ENCODE measurements at places on chromosomes 1 and 21. TPM values are rescaled to one million over a fixed set of nuclear protein-coding genes. Genes with fewer than 3 reads are reported as not detected.

The TSPAN1 gene
- not detected for total RNA-seq

The CFAP107 gene
- not detected for total RNA-seq

The PRDM16 gene
- total RNA-seq, result not detected

The CAPN2 gene
- total RNA-seq, result 247 TPM

The PAQR7 gene
- 3.2 TPM for total RNA-seq

The IL20 gene
- total RNA-seq, result not detected

The HTR6 gene
- total RNA-seq, result not detected

The E2F2 gene
- 4.7 TPM for total RNA-seq

The FCAMR gene
- total RNA-seq, result not detected

The SHISAL2A gene
- not detected for total RNA-seq

The LCE2C gene
- total RNA-seq, result not detected

The NHLH1 gene
- total RNA-seq, result not detected

GRCh38 chr1:181821701-181822100 lies 239.8 kb downstream of the ZNF648 start:
- DNase-seq, result no peak

GRCh38 chr1:22332795-22333499 lies 118.7 kb upstream of the ZBTB40 start:
- peak; percentile 11 for DNase-seq

GRCh38 chr1:201905234-201905890 lies 16.7 kb downstream of the SHISA4 start:
- no peak for DNase-seq

GRCh38 chr1:236201786-236202185 lies 59.4 kb downstream of the GPR137B start:
- no peak for DNase-seq

DNA sequence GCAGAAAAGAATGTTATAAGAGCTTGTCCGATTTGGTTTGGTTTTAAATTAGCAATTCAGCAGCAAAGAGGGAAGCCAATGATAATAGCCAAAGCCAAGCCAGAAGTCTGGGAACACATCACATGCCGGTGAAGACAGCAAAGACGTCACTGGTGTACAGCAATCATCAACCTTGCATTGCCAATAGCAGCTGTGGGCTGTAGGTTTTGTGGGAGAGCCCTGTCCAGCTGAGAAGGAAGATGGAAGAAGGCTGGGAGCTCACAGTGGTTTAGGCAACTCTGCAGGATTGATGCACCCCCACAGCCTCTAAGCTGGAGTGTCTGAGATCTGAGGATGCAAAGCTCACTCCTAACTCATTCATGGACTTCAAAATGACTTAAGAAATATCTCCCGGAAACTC lies 338.7 kb downstream of the SIPA1L2 start:
- DNase-seq, result no peak

- DNase-seq, result no peak
Observed at GRCh38 chr1:235240960-235241359, 79.9 kb upstream of the RBM34 start.

DNA sequence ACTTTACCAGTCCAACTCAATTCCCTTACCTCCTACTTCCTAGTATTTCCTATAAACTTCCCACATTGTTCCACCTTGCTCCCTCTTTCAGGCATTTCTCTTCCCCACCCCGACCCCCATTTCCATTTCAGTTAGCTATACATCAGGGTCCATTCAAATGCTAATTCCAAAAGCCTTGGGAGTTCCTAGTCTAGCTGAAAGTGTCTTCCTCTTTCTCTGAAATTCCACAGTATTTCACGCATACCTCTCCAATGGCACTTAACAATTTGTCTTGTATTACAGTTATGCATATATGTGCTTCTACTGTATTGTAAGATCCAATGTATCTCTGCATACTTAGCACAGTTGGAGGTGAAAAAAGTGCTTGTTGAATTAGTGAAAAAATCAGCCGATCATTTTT lies 94.9 kb downstream of the ZNF644 start:
- DNase-seq, result no peak

DNA sequence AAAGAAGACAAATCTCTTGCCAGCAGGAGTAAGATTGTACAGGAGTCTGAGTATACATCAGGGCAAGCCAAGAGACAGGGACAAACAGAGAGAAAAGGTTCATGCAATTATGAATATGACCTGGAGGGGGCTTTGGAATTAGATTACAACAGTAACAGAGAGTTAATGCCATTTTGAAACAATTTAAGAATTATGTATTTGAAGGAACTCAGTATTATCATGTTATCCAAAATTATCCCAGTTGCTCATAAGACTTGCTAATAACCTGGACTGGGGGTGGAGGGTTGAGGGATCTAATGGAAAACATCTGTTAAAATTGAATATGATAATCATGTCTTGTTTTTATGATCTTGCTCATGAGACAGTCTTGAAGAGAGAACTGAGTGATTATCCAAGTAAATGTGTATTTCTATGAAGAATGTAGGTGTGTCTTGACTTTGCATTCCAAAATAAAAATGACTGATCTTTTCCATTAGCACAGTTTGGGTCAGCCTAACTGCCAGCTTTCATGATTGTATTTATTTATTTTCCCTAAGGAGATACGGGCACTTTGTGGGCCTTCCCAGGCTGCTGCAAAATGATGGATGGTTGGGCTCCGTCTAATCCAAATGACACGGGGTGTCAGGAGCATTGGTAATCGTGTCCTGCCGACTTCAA lies 117.7 kb downstream of the ERG start:
- DNase-seq, result peak; percentile 12

- peak; percentile 20 for DNase-seq
Observed at GRCh38 chr1:39332291-39332690, 127.8 kb downstream of the MACF1 start.

- no peak for DNase-seq
Observed at GRCh38 chr1:207917080-207917479, 6.2 kb upstream of the CD34 start.

GRCh38 chr1:180854456-180854855 lies 58.2 kb upstream of the KIAA1614 start:
- no peak for DNase-seq

DNA sequence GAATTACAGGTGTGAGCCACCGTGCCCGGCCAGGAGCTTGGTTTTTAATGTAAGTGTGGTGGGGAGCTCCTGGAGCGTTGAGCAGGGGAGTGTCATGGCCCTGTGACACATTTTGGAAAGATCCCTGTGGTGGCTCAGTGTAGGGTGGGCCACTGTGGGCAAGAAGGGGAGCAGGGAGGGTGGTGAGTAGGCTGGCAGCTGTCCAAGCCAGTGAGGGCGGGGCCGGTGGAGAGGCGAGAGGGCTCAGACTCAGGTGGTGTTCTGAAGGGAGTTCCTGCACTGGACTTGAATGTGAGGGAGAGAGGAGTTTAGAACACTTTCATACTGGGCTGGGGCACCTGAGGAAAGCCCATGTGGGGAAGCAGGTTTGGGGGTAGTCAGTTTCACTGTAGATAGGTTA lies 3.1 kb upstream of the EVA1B start:
- DNase-seq, result no peak

- peak; percentile 60 for DNase-seq
Observed at GRCh38 chr1:201408176-201408833, 9.2 kb upstream of the LAD1 start.

GRCh38 chr1:201711811-201712210 lies 117.1 kb upstream of the IPO9 start:
- no peak for DNase-seq

GRCh38 chr1:7678491-7679158 lies 92.5 kb upstream of the VAMP3 start:
- no peak for DNase-seq

DNA sequence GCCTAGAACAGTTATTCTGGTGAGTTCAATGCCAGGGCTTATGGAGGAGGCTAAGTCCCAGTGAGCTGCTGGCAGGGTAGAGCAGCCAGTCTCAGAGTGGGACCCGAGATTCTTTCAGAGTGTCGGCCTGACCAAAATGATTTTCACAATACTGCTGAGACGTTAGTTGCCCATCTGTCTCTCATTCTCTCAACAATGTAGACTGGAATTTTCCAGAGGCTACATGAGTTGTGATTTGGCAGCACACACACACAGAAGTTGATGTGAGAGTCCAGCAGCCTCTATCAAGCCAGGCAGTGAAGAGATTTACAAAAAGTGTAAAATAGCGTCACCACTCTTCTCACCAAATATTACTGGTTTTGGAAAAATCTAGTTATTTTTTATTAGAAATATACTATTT lies 21.7 kb downstream of the CACNA1S start:
- no peak for DNase-seq

- DNase-seq, result peak; percentile 94
Observed at GRCh38 chr1:164772635-164773034, 213.7 kb downstream of the PBX1 start.

DNA sequence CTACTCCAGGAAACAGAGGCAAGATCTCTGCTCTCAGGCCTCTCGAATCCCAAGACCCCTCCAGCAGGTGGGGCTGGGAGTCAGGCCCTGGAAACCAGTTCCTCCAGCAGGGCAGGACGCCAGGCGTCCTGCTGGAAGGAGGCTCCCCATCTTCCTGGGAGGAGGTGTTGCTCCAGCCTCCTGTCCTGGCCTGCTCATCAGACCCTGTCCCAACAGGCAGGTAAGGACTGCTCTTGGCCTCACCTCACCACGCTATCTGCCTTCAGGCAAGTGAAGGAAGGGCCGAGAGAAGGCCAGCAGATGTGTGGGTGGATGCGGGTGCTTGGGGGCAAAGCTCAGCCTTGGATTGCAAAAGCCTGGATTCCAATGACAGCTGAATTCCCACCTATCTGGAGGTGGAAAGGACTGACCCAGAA lies 82.9 kb downstream of the SSBP3 start:
- DNase-seq, result no peak

GRCh38 chr1:112762541-112763500 lies 47.7 kb upstream of the PPM1J start:
- no peak for DNase-seq

GRCh38 chr1:109625601-109626560 lies 6.2 kb downstream of the AMPD2 start:
- DNase-seq, result no peak

DNA sequence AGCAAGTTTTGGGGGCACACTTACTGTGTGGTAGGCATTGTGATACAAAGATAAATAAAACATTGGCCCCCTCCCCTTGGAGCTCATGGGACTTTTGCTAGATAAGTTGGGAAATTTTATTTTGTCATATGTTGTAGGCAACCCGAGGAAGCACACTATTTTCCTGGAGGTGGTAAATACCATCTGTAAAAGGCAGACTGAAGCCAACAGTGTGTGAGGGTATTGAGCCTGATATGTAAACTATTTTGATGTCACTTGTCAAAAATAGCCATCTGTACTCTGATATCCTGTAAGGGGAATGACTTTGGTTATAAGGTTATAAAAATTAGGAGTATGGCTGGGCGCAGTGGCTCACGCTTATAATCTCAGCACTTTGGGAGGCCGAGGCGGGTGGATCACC lies 30.6 kb downstream of the VANGL2 start:
- DNase-seq, result no peak

- no peak for DNase-seq
Observed at GRCh38 chr1:182189535-182190066, 128.1 kb upstream of the ZNF648 start.
